GM10248 (cell line): ENCODE measurements at places on chromosomes 5 and 9.

DNA sequence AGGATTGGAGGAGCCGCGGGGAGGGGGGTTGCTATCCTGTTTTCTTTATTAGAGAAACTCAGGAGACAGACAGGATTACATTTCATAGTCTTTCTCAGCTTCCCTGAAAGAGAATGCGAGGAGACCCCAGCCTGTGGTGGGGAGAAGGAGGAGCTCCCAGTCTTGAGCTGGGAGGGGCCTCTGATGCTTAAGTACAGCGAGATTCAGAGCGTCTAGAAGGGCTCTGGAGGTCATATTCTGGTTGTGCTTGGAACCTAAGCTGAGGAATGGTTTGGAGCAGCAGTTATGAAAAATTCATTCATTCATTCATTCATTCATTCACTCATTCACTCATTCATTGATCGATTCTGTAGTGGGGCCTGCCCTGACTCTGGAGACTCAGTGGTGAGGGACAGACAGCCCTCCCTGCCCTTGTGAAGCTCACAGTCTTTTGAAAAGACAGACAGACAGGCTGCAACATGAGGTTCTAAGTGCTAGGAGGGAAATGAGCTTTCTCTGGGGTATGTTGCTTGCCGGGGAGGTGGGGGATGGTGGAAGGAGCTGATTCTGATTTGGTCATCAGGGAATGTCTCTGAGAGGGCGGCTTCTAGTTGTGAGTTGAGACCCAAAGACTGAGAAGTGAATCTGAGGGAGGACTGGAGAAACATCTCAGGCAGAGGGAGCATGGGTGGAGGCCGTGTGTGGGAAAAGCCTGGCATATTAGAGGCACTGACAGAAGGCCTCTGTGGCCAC is 2.5 kb upstream of the SPRY4 start:
- DNase-seq, result no peak

DNA sequence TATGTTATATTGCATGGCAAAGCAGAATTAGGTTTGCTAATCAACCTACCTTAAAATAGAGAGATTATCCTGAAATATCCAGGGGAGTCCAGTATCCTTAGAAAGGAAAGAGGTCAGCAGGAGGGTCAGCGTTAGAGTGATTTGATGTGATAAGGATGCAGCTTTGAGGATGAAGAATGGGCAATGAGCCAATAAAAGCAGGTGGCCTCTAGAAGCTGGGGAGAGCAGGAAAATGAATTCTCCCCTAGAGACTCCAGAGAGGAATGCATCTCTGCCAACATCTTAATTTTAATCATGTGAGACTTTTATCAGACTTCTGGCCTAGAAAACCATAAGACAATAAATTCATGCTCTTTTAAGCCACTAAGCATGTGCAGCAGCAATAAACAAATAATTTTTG is 65.7 kb upstream of the SYK start:
- DNase-seq, result no peak

- no peak for DNase-seq
These were observed 221.2 kb downstream of the MEF2C start for GRCh38 chr5:88661806-88662207.

GRCh38 chr9:80775530-80775929 is 913.8 kb downstream of the TLE1 start:
- no peak for DNase-seq

- DNase-seq, result no peak
These were observed 81.5 kb downstream of the DAB2IP start for GRCh38 chr9:121732886-121733285.

- DNase-seq, result no peak
These were observed 142.1 kb downstream of the MPDZ start for GRCh38 chr9:13137426-13137825.

GRCh38 chr5:55923865-55924500 is 70.8 kb downstream of the IL6ST start:
- no peak for DNase-seq

- no peak for DNase-seq
These were observed 55.0 kb downstream of the IPPK start for GRCh38 chr9:92614763-92615461.

DNA sequence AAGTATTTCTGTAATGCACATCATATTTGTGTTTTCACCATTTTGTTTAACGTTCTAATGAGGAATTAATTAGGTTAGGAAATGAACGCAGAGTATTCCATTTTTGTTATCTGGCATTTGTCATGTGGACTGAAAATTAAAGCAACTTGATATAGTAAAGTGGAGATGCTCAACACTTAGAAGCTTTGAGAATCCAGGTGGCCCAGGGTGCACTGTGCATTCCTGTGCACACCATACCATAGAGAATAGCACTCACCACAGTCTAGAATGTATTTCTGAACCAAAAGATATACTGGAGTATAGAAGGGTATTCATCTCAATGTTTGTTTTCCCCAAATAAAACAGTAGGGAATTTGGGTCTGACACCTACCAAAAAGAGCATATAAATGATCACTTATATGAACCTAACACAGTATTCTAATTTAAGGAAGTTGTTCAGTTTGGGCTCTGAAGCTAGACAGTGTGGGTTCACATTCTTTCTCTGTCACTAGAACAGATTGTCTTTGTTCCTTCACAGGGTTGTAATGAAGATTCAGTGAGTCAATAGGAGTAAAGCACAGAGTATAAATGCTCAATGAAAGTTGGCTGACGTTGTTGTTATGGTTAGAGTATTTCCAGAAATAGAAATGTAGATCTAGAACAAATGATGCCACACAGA is 125.6 kb upstream of the DMRT1 start:
- no peak for DNase-seq

DNA sequence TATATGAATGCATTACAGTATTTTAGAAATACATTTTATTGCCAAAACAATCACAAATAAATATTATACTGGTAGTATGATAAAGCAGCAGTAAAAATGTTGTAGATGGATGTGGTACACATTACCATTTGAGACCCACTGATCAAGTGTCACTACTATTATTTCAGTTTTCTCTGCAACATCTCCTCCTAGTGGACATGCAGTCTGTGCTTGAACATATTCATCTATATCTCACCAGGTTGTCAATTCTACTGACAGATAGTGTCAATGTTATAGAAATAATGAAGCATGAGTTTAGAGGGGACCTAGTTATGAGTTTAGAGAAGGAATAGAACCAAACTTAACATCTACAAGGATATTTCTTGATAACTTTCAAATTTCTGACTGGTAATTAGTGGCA is 39.2 kb upstream of the ELOVL7 start:
- DNase-seq, result peak; percentile 29

DNA sequence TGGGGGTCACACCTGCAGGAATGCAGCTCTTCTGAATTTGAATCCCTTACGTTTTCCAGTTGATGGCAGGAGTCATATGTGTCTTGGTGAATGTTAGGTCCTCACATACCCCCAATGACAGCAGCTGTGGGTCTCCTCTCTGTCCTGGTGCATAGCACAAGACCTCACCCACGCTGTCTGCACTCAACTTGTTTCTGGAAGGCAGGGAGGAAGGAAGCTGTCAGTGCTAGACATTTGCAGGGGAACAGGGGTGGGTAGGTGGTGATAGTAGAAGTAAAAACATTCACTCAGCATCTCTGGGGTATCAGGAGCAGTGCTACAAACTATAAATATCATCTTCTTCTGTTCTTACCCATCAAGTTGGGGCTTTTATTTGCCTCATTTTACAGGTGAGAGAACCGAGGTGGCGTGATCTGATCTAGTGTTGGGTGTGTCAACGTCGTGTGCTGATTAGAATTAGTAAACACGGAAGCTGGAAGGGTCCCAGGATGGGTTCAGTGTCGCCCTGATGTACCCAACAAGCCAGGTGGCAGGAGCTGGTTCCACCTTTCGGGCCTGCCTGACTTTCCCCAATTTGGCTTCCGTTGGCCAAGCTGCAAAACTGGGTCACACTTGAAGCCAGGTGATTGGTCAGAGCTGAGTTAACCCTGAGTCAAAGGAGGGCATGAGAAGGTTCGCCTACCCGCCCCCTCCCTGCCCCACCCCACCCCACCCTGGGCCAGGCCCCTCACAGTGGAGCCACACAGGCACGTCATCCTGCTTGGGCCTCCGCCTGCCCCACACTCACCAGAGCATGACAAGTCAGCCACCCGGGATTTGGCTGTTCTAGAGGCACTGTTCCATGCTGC is 15.8 kb downstream of the ERGIC1 start:
- DNase-seq, result peak; percentile 48

DNA sequence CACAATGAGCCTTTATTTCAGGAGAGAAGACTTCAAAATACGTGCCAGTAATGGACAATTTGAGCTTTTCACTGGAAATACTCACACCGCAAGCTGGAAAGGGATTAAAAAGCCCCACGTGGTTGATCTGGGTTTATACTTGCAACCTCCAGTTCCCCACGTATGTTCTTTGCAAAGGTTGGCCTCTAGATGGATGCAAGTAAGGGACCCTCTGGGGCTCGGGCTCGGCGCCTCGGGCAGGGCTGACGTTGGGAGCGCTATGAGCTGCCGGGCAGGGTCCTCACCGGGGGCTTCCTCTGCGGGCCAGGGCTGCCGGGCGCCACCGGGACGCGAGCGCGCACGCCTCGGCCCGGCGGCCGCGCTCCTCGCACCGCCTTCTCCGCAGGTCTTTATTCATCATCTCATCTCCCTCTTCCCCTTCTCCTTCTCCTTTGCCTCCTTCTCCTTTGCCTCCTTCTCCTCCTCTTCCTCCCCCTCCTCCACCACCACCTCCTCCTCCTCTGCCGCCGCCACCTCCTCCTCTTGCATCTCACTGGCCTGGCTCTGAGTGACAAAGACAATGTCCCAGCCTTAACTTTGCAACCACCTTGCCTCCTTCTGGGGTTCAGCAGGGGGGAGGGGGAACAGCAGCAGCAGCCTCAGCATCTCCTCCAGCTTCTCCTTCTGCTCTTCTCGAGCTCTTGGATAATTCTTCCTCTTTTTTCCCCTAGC is 701 bp upstream of the ZNF462 start:
- no peak for DNase-seq

GRCh38 chr9:82721593-82721992 is 341.3 kb downstream of the RASEF start:
- DNase-seq, result no peak

- no peak for DNase-seq
These were observed 480.6 kb upstream of the CYLC2 start for GRCh38 chr9:102514541-102514940.

DNA sequence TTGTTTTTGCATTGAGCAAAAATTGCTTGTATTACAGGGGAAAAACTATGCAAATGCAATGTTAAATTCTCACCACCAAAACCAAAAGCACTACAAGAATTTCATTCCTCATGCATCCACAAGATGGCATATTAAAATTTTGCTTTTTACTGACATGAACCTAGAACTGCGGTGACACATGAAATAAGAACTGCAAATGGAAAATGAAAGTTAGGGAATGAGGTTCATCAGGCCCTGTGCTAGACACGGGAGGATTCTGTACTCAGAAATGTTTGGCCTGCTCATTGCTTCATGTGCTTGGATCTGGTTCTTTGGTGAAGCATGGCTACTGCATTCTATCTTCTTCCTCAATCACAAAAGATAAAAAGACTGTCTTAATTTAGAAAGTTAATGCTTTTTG is 9.1 kb upstream of the RFK start:
- peak; percentile 48 for DNase-seq

DNA sequence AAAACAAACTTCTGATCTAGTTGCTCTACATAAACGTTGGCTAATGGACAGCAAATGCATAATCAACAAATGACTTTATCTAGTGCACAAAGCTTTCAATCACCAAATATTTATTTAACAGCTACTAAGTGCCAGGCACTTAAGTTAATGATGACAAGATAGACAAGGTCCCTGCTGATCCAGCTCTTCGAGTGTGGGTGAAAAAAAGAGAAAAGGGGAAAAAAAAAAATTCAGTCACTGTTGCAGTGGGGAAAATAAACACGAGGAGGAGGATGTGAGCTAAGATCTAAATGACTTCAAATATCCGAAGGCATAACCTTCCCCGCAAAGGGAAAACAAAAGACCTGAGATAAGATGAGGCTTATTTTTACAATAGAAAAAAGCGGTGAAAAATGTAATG is 9.6 kb downstream of the PSIP1 start:
- no peak for DNase-seq

DNA sequence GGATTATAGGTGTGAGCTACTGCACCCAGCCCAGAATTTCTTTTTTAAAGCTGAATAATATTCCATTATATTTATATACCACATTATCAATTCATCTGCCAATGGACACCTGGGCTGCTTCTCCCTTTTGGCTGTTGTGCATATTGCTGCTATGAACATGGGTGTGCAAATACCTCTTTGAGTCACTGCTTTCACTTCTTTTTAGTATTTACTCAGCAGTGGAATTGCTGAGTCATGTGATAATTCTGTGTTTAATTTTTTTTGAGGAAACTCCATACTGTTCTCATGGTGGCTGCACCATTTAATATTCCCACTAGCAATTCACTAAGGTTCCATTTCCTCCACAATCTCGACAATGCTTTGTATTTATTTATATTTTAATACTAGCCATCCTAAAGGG is 36.1 kb upstream of the KIF4B start:
- DNase-seq, result no peak

- DNase-seq, result no peak
These were observed 189.4 kb downstream of the FANCC start for GRCh38 chr9:95128177-95128524.

GRCh38 chr5:35877655-35878054 is 21.0 kb downstream of the IL7R start:
- no peak for DNase-seq

DNA sequence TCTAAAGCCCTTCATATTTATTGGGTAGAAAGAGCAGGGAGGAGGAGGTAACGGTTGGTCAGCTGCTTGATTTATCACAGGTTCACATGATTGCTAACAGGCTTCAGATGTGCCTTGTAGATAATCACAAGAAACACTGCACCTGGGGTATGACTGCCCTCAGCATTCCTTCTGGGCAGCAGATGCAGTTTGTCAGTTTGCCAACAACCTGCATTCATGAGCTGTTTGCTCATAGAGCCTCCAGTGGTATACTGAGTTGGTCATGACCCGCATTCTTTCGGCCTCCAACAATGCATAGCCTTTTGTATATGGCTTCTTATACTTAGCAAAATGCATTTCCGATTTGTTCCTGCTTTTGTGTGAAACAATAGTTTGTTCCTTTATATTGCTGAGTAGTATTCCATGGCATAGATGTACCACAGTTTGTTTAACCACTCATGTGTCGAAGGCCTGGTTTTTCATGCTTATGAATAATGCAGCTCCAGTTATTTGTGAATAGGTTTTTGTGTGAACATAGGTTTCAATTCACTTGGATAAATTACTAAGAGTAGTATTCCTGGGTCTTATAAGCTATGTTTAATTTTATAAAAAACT is 83.6 kb downstream of the ARHGEF28 start:
- no peak for DNase-seq

- peak; percentile 71 for DNase-seq
These were observed 6.2 kb downstream of the MAPKAP1 start for GRCh38 chr9:125700791-125701190.
